Myocyte (in vitro differentiated cells): ENCODE measurements at places on chromosomes 4 and X. TPM values are rescaled to one million over a fixed set of nuclear protein-coding genes. Genes with fewer than 3 reads are reported as not detected.

DNA sequence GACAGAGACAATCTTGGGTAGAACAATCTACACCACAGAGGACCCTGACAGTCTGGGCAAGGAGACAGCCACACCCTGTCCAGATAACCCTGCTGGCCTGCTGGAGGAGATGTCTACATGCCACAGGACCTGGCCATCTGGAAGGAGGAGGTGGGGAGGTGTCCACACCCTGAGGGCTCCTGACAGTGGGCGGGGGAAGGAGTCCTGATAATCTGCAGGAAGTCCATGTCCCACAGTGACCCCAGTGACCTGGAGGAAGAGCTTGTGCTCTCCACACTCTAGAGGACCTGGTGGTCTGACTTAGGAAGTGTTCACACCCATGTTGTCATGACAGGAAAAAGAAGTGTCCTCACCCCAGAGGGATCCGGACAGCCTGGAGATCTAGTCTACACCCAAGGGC, 5.5 kb downstream of the SUV39H1 start:
- no peak for DNase-seq

- no peak for DNase-seq
Measured at GRCh38 chr4:19910861-19911525, 340.7 kb upstream of the SLIT2 start.

DNA sequence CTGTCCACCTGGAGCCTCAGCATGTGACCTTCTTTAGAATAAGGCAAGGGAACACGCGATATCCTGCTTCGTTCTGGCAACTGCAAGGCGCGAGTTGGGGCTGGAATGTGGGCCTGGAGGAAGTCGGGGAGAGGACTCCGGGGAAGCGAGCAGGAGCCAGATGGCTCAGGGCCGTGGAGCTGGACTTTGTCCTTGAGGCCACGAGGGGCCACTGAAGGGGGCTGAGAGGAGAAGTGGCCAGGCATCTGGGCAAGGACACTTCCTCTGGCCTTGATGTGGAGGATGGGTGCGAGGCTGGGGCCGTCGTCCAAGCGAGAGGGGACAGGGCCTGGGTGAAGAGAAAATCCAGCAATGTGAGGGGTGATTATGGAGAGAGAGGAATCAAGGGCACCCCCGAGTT, 12.2 kb upstream of the DUSP9 start:
- no peak for DNase-seq

DNA sequence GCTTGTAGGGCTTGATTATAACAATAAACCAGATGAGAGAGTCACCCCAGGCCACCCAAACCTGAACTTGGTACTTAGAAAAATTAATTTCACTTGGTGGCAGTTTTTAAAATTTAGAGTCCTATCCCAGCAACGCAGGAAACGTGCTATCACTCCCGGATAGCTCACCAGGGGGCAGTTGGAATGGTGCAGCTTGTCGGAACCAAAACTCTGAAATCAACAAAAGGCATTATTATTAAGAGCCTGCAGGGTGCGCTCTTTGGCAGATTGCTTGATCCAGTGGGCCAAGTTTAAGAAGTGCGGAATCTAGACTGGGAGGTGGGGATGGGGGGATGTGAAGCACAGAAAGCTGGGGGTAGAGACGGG, 2.4 kb downstream of the FRAS1 start:
- peak; percentile 94 for DNase-seq

FGFR3 gene
- 0.10 TPM in 1 of 2 replicates, not detected in the other for total RNA-seq

DNA sequence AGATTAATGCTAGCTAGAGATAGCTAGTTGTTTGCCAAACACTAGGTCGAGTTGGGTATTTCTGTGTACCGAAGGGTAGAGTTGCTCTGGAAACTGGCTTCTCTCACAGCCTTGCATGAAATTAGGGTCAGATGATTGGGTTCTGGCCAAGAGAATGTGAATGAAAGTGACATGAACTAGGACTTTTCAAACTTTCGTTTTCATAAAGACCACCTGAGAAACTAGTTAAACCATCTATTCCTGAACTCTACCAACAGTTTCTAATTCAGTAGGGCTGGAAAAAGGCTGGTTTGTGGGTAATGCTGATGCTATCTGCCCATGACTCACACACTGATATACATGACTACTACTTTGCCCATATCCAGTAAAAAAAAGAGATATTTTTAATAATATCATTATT, 157.6 kb downstream of the GASK1B start:
- peak; percentile 44 for DNase-seq

DNA sequence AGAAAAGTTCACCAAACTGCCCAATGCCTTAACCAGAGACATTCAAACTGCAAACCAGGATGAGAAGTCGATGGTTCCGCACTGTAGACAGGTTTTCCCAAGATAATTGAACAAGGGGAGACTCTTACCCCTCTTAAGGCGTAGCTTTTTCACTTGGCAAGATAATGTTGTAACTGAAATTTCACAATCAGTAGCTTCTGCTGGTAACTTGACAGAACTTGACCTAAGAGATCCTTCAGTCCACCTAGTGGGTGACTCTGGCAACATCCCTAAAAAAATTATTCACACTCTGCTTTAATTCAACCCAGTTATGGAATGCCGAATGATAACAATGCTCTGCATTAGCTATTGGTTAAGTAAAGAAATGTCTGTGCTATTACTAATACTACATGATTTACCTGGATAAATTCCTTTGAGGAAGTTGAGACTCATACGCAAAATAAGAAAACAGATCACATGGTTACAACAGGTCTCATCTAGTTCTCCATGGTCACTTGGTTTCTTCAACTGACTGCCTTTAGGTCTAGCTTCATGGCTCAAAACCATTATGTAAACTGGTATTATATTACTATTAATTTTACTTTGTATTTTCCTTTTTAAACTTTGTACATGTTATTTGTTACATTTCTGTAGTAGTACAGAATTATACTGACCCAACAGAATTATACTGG, 9.1 kb downstream of the ELF2 start:
- peak; percentile 58 for DNase-seq

GRCh38 chrX:155544881-155545280, 67.9 kb downstream of the TMLHE start:
- DNase-seq = no peak

- DNase-seq = no peak
Measured at GRCh38 chr4:2592572-2592971, 56.1 kb downstream of the FAM193A start.

DNA sequence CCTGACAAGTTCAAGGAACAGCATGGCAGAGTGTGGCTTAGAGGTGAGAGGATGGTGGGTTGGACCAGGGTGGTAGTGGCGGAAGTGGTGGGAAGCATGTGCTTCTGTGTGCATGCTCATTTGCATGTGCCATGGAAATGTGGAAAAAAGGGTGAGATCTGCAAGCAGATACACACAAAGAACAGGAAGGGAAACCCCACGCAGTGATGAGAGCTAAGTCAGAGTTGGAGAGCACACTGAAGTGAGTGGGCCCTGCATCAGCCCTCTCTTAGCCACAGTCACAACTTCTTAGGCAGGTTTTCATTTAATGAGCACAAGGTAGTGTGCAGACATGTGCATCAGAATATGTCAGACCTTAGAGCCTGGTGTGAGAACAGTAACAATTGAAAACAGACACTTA, 483.8 kb downstream of the AFF2 start:
- DNase-seq = no peak

GRCh38 chr4:99275050-99275449, 15.7 kb downstream of the ADH1A start:
- DNase-seq = no peak

DNA sequence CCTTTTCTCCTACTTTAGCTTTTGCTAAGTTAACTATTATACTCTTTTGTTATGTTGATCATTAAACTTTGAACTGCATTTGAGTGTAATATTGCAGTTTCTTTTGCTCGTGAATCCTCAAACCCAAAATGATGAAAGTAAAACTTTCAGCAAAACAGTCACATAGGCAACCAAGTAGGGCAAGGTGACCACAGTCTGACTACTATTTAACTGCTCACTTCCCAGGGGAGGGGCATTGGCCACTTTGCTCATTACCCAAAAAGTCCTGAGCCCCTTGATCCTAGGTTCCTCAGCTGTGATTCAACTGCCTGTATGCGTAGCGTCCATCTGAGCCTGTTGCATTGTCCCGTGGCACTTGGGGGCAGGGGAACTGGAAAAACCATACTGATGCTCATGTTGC, 17.0 kb downstream of the RBMX2 start:
- DNase-seq = no peak

DNA sequence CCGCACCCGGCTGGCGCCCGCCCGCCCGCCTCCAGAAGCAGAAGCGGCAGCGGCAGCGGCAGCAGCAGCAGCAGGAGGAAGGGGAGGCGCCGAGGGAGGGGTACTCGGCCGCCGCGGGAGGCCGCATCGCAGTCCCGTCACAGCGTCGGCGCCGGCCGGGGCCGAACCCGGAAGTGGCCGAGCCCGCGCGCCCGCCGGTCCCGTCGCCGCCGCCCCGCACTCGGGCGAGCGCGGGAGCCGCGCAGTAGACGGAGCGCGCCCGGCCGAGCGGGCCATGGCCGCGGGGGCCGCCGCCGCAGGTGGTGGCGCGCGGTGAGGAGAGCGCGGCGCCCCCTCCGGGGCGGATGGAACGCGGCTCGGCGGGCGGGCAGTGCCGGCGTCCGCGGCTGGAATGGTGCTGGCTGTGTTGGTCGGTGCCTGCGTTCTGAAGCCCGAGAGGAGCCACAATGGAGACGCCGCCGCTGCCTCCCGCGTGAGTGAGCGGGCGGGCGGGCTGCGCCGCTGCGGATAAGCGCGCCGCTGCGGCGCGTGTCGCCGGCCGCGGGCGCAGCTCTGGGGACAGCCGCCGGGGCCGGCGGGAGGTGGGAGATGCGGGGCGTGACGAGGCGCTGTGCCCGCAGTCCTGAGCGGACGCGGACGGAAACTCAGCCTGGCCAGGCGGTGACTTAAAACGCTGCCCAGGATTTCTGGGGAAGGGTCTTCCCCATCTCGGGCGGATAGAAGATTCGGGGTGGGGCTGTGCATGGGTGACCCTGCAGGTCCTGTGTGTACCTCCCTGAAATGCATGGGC, at the start of gene KLHL2:
Gene KLHL2, plus strand, starts transcription at position 131 of the 790 bp plus-strand sequence. Its CDS starts 316 bp downstream, at position 447.
- DNase-seq = peak; percentile 76

DNA sequence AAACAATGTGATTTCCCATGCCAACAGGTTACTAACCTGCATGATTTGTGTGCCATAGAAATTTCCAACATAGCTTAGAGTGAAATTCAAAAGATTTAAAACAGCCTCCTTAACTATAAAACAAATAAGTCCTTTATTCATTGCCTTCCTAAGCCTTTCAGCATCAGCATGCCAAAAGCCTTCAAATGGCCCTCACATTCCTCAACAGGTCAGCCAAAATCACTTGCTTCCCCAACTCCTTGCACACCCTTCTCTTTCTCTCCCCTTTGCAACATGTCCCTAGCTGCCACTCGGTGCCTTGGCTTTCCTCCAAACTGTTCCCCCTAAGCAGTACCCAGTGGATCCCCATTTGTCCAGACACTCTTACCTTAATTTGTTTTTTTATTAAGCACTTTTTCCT, 74.9 kb upstream of the PCDH19 start:
- DNase-seq = no peak

DNA sequence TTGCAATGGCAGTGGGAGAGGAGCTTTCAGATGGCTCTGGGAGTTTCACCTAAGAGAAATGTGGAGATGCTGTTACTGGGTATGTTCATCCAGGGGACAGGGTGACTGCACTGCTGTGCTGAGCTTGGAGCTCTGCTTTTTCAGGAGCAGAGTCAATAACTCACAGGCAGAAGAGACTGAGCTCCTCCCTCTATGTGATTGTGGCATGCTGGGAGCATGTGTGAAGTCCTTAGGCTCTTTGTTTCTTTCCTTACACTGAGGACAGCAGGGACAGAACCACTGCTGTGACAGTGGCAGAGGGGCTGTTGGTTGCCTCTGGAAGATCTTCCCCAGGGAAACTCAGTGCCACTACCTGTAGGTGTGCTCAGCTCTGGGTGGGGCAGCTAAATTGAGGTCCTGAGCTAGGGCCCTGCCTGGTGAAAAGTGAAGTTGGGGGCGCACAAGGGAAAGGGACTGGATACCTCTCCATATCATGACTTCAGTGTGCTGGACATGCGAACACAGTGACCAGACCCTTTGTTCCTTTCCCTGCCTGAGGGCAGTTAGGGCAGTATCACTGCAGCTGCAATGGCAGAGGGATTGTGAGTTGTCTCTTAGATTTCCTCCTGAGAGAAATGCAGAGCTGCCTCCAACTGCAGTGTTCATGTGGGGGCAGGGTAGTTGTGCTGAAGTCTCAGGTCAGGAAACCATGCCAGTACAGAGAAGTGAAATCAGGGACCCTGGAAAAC, 156.7 kb downstream of the TENT5D start:
- no peak for DNase-seq

GRCh38 chr4:99927566-99927965, 18.9 kb downstream of the DNAJB14 start:
- no peak for DNase-seq

DNA sequence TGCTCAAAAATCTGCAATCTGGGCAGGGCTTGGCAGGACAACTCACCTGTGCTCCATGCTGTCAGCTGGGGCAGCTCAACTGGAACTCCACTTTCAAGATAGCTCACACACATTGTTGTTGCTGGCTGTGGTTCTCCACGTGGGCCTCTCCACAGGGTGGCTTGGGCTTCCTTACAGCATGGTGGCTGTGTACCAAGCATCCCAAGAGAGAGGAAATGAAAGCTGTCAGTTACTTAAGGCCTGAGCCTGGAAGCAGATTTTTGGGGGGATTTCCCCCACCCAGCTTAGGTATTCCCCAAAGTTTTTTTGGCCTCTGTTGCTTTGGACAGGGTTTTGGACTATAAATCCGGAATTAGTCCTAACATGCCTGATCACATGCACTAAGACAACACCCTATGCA, 81.0 kb downstream of the BCOR start:
- no peak for DNase-seq

DNA sequence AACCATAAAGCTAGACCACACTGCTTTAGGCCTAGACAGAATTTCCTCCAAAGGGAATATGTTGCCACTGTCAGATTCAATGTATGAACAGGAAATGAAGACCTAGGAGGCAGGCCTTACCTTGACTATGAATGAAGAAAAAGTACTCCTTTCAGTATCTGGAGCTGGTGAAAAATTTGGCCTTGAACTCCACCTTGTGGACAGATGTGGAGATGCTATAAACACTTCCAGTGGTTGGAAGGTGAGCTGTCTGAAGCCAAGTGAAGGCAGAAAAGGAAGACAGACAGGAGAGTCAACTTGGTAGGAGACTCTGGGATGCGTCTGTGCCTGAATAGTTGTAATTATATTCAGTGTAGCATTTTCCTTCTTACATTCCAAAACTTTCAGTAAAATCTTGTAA, 17.2 kb downstream of the SPIN3 start:
- peak; percentile 44 for DNase-seq

CLNK gene
- not detected in 2 replicates for total RNA-seq

GRCh38 chrX:40496728-40497127, 84.0 kb upstream of the ATP6AP2 start:
- DNase-seq = peak; percentile 85

UGT2A1 gene
- not detected in 2 replicates for total RNA-seq

LIMCH1 gene
- total RNA-seq = 67.7 and 83.0 TPM in 2 replicates

NKX3-2 gene
- total RNA-seq = 7.5 and 10.3 TPM in 2 replicates

DNA sequence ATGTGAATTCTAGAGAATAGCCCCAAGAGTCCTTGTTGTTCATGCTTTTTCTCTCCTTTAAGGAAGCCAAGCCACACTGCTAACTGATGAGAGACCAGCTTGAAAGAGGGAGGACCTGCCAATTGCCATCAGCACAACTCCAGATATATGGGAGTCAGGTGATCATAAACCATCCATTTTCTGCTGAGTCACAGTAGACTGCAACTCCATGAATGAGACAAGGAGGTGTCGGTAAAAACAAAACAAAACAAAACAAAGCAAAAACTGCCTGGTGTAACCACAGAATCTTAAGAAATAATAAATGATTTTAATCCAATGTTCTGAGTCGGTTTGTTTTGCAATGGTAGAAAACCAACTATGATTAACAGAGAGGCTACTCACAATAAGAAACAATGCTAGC, 837.3 kb downstream of the PCDH7 start:
- no peak for DNase-seq
